ENCODE measurements at places on chromosomes 4 and X.
A peak's percentile ranks its signal among the peaks of the same experiment; 100 is the strongest.

- no peak for DNase-seq
These were observed 62.4 kb upstream of the PPARGC1A start for GRCh38 chr4:23952258-23952657.

DNA sequence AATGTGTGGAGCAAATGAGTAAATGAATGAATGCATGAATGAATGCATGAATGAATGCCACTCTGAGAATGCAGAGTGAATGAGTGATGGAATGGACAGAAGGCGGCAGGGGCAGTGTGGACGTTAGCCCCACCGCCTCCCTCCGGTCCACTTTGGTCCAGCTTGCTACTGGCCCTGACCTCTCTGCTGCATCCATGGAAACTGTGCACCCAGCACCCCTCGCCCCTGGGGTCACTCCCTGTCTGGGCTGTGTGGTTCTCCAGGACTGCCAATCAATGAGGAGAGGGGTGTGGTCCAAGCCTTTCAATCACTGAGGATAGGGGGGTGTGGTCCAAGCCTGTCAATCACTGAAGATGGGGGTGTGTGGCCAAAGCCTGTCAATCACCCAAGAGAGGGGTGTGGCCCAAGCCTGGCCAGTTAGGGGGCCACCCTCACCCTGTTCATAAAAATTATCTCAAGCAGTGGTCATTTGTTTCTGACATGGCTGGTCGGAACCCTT, 39.2 kb upstream of the ASMTL start:
- DNase-seq = peak; percentile 75

DNA sequence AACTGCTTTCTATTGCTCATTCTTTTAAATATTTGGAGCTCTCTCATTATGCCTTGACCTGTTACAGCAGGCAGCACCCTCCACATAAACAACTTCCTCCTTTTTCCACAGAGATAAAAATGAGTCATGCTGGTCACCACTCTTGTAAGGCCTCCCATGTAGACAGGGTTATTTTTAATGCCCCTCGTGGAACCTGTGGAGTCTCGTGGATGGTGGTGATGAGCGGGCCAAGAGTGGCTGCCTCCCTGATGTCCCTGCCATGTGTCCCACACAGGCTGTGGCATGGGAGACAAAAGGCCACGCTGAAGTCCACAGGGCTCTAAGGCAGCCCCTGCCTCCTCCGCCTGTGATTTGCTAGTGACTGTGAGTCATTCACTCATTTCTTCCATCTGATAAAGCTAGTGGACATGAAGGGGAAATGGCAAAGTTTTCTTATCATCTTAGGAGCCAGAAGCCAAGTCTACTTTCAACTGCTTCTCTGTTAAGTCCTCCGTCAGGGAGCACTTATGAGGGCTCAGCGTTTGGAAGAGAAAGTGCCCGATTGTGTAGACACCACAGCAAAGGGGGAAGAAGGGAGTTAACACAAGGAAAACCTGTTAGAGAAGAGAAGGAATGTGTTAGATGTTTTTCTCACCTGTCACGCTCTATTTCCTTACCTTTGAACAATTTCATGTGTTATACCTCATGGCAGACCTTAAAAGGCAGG, 121.6 kb upstream of the FAT1 start:
- no peak for DNase-seq

DNA sequence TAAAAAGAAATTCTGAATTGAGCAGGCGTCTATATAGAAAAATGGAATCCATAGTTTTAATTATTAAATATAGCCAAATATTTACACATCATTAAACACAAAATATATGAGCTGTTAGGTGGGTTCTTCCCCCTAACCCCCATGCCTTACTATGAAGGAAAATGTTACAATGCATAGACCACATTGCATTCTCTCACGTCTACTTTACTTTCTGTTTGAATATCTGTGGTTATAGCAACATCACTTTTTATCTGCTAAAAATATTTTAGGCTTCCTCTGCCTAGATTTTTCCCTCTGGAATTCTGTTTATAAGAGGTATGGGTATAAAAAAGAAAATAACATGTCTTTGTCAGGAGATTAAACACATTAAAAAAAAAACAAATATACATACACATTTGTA, 73.1 kb downstream of the MAML3 start:
- DNase-seq = no peak

DNA sequence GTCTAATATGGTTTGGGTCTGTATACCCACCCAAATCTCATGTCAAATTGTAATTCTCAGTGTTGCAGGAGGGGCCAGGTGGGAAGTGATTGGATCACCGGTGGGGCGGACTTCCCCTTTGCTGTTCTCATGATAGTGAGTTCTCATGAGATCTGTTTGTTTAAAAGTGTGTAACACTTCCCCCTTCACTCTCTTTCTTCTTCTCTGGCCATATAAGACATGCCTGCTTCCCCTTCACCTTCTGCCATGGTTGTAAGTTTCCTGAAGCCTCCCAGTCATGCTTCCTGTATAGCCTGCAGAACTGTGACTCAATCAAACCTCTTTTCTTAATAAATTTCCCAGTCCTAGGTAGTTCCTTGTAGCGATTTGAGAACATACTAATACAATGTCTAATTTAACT, 19.7 kb upstream of the SCRG1 start:
- DNase-seq = no peak

GRCh38 chr4:84582988-84583875, at the start of gene CDS1:
CDS1 (plus strand) TSS chr4:84583127; CDS start chr4:84583402, 275 bp downstream.
- DNase-seq = peak; percentile 10

- DNase-seq = peak; percentile 54
These were observed 554 bp downstream of the DCTD start for GRCh38 chr4:182916483-182917181.

DNA sequence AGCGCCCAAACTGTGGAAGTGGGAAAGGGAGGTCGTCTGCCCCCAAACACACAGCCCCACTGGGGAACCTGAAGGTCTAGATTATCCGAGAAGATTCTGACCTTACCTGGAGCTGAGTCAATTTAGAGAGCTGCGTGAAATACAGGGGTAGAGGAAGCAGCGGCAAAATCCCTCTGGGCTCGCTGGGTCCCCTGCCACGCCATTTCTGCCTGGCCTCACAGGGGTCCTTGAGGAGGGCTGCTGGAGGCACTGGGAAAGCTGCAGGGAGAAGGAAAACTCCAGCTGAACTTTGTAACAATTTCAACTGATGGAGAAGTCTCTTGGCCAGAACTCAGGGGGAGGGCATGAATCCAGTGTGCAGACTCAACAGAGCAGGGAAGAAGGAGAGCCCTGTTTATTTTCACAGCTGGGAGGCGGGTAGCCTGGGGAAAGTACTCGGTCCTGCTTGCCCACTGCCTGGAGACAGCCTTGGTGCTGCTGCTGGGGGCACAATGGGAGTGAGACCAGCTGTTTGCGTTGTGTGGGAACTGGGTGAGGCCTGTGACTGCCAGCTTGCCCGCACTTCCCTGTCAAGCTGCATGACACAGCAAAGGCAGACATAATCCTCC, 93.2 kb upstream of the MAPK10 start:
- DNase-seq = no peak

GRCh38 chr4:156654410-156654809, 317.2 kb downstream of the PDGFC start:
- DNase-seq = no peak

DNA sequence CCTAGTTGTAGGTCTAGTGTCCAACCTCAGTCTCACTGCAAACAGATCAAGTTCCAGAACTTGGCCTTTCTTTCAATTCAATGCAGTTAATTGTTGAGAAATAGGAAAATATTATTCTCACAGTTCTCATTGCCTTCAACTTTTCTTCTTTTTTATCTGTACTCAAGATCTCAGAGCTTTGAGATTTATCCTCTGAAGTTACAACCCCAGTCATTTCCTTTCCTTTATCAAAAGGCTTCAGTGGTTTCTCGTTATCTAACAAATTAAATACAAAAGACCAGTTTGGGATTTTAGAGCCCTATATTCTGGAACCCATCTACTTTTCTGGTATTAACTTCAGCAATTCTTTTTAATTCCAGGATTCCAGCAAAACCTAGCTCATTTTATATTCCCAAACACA, 130.2 kb downstream of the TMA16 start:
- no peak for DNase-seq

- no peak for DNase-seq
These were observed 18.5 kb downstream of the AMELX start for GRCh38 chrX:11311706-11312105.

DNA sequence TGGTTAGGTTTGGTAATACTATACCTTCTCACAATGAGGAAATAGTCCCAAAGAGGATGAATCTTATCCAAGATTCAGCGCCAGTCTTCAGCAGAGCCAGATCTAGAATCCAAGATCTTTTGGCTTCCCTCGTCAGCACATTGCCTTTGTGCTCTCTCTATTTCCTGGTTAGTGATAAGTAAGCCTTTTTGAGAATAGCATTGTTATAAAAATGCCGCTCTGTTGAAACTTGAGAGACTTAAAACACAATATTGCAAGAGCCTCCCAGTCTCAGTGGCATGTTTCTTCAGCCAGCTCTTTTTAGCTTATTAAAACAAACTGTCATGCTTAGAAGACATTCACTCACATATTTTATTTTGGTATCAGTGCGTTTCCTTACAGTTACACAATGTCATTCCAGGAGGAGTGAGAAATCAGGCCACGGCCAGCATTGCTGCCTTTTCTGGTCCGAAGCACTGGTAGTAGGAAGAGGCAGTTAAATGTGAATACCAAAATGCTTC, 141.4 kb downstream of the KLHL8 start:
- no peak for DNase-seq

DNA sequence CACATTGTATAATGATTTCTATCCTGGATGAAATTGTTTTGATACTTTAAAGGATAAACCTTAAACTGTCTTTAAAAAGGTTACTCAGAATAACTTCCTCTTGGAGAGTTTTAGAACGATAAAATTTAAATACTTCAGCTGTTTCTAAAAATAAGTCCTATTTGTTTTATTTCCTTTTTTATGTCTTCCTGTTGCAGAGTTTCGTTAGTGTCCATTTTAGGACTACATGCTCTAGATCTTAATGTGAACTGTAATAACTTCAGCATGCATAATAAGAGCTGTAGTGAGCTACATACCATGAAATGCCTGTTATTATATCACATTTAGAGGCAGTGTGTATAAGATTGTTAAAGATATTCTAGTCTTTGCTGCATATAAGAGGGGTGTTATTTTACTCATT, 14.6 kb downstream of the ATP10D start:
- DNase-seq = no peak

DNA sequence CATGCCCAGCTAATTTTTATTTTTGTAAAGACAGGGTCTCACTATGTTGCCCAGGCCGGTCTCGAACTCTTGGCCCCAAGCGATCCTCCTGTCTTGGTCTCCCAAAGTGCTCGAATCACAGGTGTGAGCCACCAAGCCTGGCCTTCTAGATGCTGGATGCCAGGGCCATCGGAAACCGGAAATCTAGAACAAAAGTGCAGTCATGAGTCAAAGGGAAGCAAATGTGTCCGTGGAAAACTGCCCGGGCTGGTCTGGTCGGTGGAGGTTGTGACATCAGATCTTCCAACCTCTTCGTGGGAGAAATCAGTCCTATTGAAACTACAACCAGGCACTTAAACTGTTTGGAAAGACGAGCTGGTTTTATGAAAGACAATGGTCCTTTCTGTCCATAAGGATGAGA, 92.3 kb upstream of the SHOX start:
- DNase-seq = no peak

DNA sequence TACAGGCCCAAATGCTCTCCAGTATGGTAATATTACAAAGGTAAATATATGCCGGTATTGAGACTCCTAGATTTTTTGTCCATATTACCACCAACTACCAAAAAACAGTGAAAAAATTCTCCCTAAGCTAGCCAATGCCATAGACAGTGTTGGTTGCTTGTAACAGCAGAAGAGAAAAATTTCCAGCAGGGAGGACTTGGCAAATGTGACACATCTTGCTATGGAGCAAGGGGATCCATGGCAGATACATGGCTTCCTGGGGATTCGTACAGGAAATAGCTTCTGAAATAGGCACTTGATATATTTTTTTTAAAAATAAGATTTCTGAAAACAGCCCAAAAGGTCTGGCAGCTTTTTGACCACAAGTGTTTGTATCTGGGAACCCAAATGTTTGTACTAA, 14.6 kb downstream of the SLITRK4 start:
- no peak for DNase-seq

GRCh38 chrX:13755254-13755653, 20.7 kb downstream of the OFD1 start:
- no peak for DNase-seq
